ENCODE measurements at places on chromosomes 1 and 21.

DNA sequence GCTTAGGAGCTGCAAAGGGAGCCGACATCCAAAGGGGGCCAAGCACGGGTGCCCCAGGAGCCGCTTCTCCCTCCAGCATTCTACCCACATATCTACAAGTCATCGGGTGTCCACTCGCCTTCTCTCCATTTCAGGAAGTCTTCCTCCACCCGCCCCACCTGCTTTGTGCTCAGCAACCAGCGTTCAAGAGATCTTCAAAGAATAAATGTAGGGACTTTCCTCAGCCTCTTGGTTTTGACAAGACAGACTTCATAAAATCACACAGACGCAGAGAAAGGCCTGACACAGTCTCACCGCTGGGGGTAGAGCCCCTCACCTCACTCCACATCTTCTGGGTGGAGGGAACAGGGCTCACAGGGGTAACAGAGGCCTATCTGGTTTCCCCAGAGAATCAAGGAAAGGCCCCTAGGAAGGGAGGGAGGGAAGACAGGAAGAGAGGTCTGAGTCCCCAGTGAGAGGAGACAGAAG lies 49.5 kb downstream of the SSBP3 start:
- no peak for DNase-seq

DNA sequence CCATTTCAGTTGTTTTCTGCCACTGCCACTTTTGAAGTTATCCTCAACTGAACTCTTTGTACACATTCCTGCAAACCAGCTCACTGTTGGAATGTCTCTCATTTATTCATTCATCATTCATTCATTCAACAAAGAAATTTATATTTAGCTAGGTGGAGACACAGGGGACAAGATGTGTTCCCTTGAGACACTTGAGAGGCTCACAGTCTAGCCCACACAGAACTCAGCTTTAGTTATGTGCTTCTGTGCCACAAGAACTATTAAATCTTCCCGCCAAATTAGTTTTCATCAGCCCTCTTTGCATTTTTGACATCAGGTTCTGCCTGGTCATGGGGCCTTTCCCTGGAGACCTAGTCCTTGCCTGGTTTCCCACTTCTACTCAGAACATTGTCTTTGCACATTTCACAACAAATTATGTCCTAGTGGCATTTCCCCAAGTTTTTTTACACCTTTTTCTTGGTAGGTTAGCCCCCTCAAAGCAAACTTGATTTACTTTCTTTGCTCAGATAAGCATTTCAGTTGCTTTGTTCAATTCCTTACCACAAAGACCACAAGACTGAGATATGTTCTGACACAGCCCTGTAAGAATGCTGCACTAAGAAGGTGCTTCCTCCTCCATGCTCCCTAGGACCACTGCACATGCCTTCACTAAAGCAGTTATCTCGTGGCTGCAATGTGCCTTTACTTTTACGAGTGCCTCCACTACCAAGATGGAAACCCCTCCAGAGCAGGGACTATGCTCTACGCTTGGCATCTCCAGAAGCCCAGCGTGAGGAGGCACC lies 31.0 kb downstream of the ILDR2 start:
- DNase-seq: no peak

DNA sequence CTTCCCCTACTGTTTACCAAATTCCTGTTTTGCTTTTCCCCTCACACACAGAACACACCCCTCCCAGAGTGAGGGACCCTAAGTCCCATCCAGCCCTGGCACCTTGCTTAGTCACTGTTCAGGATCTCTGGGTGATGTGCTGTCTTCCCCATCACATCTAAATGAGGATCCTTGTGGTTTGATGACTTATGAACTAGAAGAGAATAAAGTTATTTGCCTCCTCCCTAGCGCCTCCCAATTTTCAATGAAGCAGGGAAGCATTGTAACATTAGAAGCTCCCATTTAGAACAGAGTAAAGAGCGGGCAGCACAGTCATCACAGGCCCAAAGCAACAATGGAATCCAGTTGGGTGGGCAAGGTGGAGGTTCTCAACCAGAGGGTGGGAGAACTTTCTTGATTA lies 27.0 kb downstream of the DISC1 start:
- DNase-seq: no peak

DNA sequence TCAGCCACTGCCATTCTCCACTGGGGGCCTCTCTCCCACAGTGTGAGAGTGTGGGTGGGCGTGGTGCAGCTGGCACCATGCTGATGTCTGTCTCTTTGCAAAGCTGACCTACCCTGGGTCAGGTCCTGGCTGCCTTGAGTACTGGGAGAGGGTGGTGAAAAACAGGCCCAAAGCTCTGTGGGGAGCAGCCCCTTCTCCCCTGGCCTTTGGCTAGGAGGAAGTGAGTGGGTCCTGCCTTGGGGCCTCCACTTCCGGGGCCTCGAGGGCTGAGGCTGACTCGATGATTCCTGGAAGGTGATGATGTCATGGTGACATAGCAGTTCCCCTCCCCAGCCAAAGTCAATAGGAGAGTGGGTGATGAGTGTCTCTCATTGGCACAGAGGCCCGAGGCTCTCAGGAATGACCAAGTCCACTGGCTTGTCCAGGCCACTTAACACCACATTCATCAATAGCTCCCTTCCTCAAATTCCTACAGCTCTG lies 53.0 kb downstream of the IER5 start:
- no peak for DNase-seq

DNA sequence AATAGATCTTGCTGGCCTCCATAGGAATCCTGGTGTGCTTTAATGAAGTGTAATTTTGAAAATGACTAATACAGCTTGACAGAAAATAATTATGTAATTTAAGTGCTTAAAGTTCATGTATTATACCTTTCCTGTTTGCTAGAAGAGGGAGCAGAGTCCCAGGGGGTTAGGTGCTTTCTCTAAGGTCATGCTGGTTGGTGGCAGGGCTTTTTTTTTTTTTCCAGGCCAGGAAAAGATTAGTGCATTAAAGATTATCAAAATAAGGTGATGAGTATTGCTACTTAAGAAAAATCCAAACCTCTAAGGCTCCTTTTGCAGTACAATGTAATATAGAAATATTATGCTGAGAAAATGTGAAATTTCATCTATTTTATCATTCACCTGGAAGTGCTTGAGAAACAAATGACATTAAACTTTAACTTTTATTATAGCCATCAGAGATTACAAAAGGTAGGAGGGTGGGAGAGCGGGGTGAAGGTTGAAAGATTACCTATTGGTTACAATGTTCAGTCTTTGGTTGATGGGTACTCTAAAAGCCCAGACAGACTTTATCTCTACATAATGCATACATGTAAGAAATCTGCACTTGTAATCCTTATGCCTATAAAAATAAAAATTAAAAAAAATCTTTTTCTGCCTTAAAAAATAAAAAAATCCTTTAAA lies 110.8 kb downstream of the RABGAP1L start:
- no peak for DNase-seq

DNA sequence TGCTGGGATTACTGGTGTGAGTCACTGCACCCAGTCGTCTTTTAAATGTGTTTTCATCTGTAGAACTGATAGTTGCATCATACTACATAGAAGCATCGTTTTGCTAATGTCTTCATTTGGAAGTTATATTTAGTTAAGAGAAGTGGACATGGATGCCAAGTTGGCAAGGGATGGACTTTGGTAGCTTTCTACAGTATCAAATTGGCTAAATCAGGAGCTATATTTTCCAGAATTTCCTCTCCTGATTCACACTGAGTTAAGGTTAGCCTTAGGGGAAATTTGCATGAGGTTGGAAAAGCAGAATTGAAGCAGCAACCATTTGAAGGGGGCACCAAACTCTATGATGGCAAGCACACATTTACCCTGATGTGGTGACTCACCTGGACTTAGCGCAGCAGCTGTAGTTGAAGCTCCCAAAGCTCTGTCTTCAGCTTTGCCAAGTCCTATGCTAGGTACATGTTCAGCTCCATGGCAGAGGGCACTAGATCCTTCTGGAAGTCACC lies 43.9 kb downstream of the DUSP10 start:
- no peak for DNase-seq

- DNase-seq: no peak
Observed at GRCh38 chr1:162625679-162626078, 6.6 kb upstream of the DDR2 start.

GRCh38 chr1:66243548-66244130 lies 290.3 kb upstream of the SGIP1 start:
- no peak for DNase-seq

DNA sequence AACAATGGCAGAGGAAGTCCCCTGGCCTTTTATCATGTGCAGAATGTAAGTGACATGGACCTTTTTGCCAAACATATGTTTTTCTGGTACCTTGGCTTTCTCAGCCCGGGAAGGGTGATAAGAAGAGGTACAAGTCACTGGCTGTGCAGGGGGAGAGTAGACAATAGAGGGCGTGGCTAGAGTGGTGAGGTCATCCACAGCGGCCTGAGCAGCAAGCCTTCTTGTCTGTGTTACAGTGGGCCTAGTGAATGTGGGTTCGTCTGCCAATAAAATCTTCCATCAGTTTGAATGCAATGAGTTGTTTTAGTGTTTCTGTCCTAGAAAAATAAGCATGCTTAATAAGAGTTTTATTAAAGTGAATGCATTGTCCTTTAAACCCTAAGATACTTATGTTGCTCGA lies 59.0 kb upstream of the PGD start:
- no peak for DNase-seq

DNA sequence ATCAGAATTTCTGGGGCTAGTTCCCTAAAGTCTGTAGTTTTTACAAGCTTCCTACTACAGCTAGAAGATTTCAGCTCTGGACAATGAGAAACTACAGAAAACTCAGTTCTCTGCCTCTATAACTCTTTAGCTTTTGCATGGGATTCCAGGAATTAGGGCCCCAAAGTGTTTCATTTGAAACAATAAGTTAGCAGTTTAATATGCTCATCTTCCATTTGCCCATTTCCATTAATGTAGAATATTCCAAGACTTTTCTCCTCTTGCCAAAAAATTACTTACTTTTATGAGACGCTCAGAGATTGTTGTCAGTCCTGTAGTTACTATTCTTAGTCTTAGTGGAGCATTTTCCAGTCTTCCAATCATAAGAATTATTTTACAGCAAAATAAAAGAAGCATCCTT lies 719.9 kb downstream of the ADGRL2 start:
- DNase-seq: no peak

DNA sequence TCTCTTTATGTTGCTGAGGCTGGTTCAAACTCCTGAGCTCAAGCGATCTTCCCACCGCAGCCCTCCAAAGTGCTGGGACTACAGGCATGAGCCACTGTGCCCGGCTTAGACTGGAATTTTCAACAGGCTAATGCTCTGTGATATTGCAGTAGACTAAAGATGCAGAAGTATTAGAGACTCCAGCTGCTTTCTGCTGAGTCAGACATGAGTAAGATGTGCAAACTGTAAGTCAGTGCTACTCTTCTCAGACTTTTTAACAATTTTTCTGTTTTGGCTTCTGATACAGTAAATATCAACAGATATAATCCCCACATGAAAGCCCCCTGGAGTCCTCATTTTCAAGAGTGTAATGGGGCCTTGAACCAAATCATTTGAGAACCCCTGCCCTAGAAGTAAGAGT lies 29.3 kb upstream of the NLRP3 start:
- no peak for DNase-seq

DNA sequence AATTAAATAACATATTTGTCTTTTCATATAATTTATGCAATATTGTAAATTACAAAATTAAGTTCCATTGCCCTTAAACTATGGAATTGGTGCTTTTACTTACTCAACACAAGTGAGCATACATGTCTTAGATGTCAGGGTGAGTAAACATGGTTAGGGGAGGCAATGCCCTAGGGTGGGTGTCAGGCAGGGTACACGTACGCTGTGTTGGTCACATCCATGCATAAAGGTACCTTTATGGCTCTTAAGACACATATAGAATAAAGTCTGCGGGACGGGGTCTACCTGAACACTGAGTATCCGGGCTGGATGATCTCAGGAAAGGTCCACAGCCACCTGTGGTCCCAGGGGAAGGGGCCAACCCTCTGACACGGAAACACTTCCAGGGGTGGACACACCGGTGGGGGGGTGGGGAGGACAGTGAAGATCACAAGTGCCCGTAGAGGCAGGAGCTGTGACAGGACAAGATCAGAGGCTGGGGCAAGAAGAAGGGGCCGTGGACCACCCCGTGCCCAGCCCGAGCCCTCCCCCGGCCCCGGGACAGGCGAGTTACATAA lies 720 bp downstream of the LIN9 start:
- DNase-seq: peak; percentile 38

DNA sequence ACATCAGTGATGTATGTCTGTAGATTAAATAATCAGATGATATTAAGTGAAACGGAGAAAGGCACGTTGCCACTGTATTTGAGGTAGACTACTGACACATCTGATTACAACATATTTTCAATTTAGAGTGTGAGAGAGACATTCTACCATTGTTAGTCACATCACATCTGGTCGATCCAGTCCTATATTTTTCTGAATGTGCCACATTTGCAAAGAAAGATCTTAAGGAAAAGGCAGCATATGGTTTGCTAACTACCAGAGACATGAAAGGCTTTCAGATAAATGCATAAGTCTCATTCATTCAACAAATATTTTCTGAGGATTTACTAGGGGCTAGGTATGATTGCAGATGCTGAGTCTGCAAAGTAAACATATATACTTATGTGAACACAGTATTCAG lies 114.3 kb upstream of the RUNX1 start:
- DNase-seq: no peak

DNA sequence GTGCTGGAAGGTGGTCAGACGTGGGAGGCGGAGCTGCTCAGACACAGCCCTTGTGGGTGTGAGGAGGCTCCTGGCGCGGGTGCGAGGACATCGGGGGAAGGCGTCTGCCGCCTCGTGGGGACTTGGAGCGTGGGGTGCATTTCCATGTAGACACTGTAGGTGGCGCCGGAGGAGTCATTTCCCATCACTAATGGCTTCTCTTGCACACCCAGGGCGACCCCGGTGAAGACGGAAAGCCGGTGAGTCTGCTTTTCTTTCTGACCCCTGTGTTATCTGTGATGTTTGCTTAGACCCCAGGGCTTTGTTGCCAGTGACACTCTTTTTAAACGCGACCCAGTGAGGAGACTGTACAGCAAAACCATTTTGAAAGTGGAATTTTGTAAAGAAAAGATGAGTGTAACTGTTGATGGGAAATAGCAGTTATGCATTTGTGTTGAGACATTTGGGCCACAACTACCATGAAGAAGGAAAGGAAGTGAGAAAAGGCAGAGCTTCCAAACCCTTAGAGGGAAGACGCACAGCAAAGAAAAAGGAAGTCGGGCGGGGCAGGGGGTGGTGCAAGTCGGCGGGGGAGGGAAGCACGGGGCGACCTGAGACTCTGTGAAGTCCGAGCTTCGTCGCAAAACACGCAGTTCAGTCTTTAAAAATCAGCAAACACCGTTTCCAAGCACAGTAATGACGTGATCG lies 64.0 kb downstream of the SLC19A1 start:
- DNase-seq: no peak
